ENCODE measurements at places on chromosomes 11 and 22.

DNA sequence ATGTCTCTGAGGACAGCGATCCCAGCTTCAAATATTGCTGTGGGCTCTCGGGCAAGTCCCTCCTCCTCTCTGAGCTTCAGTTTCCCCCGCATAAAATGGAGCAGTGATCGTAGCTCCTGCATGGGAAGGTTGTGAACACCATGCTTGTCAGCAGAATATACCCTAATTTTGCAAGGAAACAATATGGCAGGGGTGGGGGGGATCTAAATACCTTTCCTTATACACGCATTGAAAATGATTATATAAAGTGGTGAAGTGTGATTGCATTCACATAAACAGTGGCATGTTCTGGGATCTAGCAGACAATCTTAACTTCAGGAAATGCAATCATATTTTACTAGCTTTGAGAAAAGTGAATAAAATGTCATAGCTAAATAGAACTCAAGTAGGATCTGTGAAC lies 24.0 kb upstream of the RTN4R start:
- no peak for DNase-seq

GRCh38 chr11:1553808-1554594 lies 18.1 kb downstream of the DUSP8 start:
- no peak for DNase-seq

GRCh38 chr11:117620086-117620485 lies 176.9 kb downstream of the DSCAML1 start:
- no peak for DNase-seq

GRCh38 chr11:77039491-77040400 lies 5.5 kb downstream of the B3GNT6 start:
- DNase-seq, result peak; percentile 43

GRCh38 chr11:68688881-68689280 lies 4.5 kb downstream of the GAL start:
- DNase-seq, result no peak

DNA sequence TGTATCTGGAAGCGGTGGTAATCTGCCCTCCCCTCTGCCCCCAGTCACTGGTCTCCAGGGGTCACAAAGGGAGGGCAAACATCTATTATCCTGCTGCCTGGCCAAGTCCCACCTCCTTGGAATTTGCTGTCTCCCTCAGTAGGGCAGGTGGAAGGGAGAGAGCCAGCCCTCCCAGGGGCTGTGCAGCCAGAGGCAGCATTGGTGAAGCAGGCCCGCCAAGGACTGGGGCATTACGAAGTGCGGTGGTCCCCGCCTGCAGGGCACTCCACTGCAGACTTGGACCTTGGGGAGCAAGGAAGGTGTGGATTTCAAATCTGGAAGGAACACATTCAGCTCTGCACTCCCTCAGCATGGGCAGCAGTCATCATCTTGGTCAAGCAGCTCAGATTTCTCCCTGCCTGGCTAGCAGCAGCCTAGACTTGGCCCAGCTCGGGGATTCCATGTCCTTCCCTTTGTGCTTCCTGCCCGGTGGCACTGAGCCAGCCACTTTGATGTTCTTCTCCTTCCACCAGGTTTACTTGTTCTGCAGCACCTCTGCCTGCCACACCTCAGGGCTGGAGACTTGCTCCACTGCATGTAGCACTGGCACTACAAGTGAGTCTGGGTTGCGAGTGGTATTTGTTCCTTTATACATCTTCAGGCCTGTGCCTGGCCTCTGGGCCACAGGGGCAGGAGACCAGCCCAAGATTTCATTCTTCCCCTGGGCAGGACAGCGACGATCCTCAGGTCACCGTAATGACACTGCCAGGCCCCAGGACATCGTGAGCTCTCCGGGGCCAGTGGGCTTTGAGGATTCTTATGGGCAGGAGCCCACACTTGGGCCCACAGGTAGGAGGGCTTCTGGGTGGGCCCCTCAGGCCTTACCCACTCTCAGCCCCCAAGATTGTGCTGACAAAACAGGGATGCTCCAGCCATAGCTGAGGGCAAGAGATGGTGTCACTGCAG lies 7.4 kb downstream of the ZP1 start:
- no peak for DNase-seq

- DNase-seq, result no peak
Observed at GRCh38 chr11:96014217-96014616, 90.3 kb upstream of the MTMR2 start.

DNA sequence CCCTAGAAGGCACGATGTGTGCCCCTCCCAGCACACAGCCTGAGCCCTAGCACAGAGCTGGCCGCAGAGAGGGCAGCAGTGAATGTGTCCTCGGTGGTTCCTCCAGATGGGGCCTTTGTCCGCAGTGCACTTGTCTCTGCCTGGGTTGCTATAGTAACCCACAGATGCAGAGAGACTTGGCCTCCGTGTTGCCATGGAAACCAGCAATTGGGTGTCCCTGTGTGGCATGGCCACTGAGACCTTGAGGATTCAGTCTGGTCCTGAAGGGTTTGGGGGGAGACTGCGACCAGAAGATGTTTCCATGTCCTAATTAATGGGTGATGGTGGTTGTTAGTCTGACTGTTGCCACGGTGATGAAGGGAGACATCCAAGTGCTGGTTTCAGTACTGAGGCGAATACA lies 42.6 kb upstream of the TUB start:
- peak; percentile 35 for DNase-seq

GRCh38 chr22:28442711-28443525 lies 236.7 kb downstream of the TTC28 start:
- DNase-seq, result no peak

- no peak for DNase-seq
Observed at GRCh38 chr22:39872548-39872947, 21.0 kb downstream of the ENTHD1 start.

Data from NCI-H1092 (cell line).